ENCODE measurements at places on chromosomes 7 and 10.

- DNase-seq: no peak
Measured at GRCh38 chr10:12852687-12853086, 148.8 kb downstream of the CCDC3 start.

GRCh38 chr7:106545275-106545674 lies 115.7 kb downstream of the CCDC71L start:
- DNase-seq: no peak

GRCh38 chr10:31762316-31762715 lies 166.3 kb downstream of the ARHGAP12 start:
- DNase-seq: no peak

DNA sequence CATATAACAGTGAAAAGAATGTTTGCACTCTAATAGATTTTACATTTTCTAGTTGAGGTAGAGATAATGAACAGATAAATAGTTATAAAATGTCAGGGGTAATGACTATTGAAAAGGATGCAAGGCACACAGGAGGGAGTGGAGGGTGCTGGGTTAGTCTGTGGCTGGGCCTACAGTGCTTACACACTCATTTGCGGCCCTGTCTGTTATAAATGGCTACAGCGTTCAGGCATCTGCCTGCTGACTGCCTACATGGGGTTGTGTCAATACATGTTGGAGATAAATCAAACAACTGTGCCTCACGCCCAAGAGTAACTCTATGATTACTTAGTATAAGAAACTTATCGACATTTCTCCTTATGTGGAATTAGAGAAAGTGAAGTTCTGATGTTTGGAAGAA lies 313.3 kb downstream of the ACTR3B start:
- no peak for DNase-seq

- DNase-seq: no peak
Measured at GRCh38 chr10:128068398-128069285, 57.6 kb downstream of the MKI67 start.

DNA sequence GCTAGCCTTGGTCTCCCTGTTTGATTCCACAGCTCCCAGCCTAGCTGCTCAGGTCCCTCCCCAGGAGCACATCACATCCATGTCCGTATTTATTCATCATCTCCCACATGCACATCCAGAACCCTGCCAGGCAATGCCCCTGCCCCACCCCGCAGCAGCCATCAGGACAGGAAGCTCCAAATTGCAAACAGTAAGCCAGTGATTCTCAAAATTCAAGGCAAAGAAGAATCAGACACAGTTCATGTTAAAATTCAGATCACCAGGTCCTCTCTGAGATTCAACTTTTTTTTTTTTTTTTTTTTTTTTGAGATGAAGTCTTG lies 17.7 kb downstream of the LRRC20 start:
- no peak for DNase-seq

DNA sequence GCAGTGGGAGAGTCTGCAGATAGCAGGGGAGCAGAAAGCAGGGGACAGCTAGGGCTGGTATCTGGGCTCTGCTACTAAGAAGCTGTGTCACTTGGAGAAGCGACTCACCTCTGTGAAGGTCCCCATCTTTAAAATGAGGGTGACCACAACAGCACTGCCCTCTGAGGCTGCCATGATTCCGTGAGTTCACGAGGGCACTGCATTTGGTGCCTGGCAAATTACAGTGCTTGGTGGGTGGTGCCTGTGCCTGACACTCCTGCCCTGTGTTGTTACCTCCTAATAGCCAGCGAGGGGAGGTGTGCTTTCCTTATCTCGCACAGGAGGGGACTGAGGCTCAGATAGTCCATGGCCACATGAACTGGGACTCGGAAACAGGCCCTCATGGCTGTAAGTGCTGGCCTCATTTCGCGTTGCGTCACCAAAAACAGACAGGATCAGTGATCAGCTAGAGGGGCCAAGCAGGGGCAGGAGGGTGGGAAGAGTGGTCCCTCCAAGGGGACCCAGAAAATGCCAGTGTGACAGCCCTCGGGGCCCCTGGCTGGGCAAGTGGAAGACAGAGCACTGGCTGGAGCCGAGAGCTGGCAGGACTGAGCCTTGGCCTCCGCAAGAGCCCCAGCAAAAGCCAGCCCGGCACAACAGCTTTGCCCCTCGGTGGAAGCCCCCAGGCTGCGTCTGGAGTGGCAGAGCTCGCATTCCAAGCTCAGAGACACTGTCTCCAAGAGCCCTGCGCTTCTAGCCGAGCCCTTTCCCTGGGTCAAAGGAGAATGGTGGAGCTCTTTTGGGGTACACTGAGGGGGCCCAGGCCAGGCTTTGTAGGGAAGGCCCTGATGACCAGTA lies 17.3 kb upstream of the BNIP3 start:
- DNase-seq: no peak

- DNase-seq: no peak
Measured at GRCh38 chr7:105315357-105315756, 73.4 kb downstream of the SRPK2 start.

DNA sequence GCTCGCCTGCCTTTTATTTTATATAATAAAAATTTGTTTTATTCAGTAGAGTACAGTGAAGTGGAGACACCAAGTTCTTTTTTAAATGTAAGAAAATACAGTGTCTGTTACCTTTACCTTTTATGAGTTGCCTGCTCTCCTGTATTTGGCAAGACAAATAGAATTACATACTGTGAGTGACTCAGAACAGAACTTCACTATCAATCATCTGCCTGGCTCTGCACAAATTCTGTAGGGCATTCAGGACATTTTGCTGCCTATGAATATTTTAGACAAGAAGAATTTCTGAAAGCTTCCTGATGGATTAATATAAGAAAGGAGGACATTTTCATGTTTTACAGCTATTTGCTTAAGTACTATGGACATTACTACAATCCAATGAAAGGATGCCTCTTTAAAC lies 135.4 kb upstream of the PHF14 start:
- no peak for DNase-seq

DNA sequence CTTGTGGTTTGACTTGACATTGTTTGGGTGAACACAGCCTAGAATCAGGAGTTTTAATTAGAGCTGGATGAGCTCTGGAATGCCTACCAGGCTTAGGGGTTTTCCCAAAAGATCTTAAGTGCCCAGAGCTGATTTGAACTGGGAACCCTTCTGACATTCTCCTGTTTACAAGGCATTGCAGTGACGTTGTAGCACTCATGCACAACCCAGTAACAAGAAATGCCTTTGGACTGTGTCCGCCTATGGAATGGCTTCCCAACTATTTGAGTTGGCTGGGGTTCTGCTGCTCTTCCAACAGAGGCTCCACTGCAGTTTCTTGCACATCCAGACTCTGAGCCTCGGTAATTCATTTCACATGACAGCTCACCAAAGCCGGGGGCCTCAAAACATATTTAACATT lies 76.7 kb upstream of the MKX start:
- DNase-seq: no peak

GRCh38 chr7:86592185-86592584 lies 51.5 kb upstream of the GRM3 start:
- no peak for DNase-seq

DNA sequence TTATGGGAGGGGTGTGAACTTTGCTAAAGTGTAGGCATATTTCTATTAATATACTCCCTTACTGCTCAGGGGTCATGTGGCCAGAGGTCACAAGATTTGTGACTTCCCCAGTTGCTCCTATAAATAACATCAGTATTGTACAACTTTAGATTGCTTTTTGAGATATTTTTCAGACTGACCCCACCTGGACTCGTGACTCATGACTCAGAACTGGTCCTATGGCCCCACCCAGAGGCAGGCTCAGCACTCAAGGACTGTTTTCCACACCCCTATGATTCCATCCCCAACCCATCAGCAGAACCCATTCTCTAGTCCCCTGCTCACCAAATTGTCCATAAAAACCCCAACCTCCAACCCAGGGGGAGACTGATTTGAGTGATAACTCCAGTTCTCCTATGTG lies 2.7 kb upstream of the CUL2 start:
- no peak for DNase-seq

DNA sequence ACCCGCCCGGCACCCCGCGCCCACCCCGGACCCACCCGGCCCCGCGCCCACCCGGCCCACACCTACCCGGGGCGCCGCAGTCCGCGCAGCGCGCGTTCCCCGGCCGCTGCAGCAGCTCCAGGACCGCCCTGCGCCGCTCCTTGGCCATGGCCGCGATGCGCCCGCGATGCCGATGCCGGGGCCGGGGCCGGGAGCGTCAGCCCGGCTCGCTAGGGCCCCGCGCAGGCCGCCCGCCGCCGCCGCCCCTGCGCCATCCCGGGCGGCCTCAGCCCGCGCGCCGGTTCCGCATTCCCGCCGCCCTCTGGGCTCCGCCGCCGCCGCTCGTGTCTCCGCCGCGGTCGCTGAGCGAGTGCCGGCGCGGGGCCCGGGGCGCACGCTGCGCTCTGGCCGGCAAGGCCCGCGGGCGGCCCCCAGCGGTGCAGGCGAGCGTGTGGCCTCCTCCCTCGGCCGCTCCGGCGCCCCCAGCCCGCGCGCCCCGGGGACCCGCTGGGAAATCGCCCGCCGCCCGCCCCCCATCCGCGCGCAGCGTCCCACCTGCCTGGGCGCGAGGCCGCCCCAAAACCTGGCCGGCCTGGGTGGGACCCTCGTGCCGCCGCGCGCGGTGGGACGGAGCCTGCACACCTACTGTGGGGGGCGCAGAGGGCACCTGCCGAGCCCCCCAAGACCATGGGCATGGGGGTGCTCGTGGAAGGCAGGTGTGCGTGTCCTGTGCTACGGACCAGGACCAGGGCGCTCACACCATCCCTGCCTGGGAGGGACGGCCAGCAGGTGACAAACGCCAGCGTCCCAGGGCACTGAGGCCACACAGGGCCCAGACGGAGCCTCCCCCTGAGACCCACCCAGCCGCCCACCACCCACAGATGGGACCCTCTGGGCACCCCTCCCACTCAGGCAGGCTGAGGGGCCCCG lies at the start of gene ADAP1:
Gene ADAP1, minus strand, starts transcription at position 351 of the 909 bp plus-strand sequence. Its CDS starts 203 bp downstream, at position 148.
- peak; percentile 28 for DNase-seq

- DNase-seq: no peak
Measured at GRCh38 chr10:84317174-84317573, 11.2 kb upstream of the CCSER2 start.

DNA sequence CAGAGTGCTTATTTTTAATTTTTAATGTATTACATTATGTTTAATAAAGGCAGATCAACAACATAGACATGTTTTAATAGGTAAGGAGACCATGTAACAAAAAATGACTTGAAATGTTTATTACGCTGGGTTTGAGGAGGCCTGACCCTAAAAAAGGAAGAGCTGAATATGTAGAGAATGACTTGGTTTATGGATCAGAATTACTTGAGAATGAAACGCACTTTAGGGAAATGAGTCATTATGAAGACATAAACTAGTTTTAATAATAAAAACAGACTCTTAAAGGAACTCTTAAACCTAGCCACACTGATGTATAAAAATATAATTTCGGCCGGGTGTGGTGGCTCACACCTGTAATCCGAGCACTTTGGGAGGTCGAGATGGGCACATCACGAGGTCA lies 56.5 kb downstream of the CTTNBP2 start:
- DNase-seq: no peak

GRCh38 chr10:17443707-17444387 lies 10.5 kb downstream of the ST8SIA6 start:
- no peak for DNase-seq

- DNase-seq: no peak
Measured at GRCh38 chr10:105183536-105183935, 542.4 kb downstream of the SORCS3 start.

DNA sequence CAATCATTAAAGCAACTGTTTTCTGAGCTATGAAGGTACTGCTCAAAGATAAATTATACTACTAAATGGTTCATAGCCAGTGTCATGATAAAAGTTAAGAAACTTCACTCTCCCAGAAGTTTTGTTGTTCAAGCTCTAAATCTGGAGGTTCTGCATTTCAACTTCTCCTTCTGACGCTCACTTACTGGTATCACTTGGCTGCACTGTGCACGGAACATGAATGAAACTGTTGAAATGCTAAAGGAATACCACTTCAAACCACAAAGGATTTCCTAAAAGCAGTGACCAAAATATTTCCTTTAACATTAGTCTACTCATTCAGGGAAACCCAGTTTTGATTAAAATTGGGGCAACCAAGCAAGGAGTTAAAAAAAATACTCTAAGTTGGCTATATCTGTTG lies 93.6 kb downstream of the UBE2H start:
- DNase-seq: no peak

DNA sequence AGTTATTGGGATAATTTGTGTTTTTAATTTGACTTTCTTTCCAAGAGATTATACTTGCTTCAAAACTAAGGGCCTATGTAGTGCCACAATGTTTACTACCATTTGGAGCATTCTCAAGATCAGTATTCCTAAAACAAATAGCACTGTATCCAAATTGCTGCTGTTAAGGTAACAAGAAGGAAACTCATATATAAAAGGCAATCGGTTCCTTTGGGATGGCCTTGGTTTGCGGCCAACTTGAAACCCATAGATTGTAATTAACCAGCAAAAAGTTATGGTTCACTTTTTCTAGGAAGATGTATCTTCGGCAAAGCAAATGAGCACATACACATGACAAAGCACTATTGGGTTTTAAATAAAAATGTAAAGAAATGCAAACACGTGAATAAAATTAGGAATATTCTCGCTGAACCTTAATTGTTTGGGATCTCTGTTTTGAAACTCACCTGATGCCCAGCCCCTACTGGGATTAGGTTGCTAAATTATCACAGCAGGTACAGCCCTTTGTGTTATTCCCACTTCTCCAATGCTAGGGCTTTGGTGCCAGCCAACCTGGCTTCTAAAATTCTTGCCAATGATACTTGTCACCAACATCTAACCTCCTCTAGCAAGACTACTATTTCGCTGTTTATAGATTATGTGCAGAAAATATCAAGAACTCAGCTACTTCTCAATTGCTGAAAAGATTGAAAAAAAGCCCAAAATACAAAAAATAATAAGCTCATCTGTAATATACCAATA lies 16.0 kb downstream of the CDNF start:
- DNase-seq: no peak

DNA sequence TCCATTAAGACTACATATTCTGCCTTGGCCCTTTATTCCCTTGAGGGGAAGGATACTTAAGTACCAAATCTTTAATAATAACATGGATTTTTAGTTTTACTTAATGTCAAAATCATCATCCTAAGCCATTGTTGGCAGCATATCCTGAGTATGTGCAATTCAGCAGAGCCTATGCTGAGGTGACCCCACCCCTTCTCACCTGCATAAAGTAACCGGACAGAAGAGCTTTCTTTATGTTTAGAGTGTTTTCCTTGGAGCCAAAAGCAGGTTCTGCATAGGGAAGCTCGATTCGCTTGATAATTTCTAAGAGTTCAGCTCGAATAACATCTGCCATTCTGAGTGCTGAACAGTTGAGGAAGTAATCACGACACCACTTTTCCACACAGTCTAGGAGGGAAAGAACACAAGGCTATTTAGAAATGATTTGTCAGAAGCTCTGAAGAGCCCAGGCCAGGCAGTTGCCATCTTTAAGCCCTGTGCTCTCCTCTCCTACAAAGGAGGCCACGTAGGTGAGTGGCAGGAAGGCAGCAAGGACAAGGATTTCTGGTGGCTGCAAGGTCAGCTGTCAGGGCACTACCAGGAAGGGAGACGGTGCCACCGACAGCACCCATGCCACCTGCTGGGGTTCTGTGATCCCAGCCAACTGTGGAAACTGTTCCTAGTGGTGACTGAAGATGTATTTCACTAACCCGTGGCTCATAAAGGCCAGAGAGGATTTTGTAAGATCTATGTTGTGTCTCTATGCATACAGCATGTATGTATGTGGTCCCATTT lies 15.6 kb downstream of the BCCIP start:
- DNase-seq: no peak
